Right lobe of liver (tissue), 6 donors: ENCODE measurements at places on chromosomes 16 and 17. TPM values are rescaled to one million over a fixed set of nuclear protein-coding genes. Genes with fewer than 3 reads are reported as not detected.

- DNase-seq: peak; percentile 72
Measured at GRCh38 chr17:30449480-30449879, 27.7 kb upstream of the GOSR1 start.

DNA sequence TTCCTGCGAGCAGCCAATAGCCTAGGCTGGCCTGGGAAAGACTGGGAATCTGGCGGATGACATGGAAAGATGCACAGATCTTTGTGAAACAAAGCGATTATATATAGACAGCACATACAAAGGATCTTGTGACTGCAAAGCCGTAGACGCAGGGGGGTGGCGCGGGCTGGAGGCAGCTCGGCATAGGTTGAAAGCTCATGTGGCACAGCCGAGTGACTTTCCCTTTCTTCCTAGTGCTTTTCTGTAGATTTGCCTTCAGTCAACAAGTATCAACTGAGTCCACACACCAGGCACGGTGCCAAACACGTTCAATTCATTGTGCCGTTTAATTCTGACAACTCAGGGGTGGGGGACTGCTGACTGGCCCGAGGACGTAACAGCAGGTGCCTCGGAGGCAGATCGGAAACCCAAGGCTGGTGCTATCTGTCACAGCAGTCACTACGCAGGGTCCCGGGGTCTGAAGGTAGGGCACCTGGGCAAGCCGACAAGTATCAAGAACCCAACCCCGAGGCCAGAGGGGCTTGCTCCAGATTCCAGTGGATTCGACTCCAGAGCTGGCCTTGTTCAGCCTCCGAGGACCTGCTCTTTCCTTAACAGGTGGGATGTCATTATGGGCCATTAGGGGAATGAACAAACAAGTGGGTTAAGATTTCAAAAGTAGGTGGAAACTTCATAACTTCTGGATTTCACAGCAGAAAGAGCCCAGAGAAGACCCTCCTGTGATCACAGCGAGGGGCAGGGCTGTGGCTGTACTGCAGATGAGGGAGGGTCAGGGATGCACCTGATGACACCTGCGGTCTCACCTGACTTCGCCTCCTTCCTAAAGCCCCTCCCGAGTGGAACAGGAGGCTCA, 5.9 kb downstream of the PAM16 start:
- DNase-seq: no peak

DNA sequence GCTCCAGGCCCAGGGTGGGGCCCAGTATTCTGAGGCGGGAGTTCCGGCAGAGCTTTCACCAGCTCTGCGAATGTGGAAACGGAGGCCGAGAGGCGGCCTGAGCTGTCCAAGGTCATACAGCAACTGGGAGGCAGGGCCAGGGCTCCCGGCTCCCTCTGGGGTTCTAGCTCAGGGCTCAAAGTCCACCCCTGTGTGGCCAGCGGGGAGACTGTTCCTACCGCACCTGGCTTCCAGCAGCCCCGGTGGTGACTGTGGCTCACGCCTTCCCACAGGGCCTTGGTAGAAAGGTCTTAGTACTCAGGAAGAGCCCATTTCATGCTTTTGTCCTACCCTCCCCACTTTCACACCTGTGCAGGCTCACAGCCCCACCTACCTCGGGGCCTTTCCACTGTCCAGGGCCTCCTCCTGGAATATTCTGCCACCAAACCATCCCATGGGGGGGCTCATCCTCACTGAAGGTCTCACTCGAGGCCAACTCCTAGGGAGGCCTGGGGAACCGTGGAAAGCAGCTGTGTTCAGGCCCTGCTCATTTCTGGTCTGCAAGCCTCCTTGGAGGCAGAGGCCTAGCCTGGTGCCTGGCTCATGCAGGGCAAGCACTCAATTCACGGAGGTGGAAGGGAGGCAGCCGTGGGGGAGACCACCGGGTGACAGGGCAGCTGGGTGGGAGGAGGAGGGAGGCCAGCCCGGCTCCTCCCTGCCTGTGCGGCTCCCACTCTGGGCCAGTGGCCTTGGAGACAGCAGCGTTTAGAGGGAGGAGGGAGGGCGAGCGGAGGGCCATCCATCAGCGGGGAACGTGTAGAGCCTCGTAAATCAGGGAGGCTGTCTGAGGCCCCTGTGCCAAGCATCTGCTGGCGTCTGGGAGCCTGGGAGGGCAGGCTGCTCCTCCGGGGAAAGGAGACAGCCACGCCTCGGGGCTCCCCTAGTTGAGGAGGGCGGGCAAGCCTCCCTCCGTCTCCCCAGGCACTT, 12.7 kb upstream of the DOC2B start:
- no peak for DNase-seq

DNA sequence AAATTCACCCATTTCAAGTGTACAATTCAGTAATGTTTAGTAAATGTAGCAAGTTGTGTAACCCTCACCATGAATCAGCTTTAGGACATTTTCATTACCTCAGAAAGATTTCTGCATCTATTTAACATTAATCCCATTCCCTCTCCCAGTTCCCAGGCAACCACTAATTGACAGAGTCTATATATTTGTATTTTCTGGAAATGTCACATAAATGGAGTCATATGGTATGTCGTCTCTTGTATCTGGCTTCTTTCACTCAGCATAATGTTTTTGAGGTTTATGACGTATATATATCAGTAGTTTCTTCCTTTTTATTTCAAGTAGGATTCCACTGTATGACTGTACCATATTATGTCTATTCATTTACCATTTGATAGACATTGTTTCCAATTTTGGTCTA, 199.8 kb downstream of the CYB561 start:
- no peak for DNase-seq

DNA sequence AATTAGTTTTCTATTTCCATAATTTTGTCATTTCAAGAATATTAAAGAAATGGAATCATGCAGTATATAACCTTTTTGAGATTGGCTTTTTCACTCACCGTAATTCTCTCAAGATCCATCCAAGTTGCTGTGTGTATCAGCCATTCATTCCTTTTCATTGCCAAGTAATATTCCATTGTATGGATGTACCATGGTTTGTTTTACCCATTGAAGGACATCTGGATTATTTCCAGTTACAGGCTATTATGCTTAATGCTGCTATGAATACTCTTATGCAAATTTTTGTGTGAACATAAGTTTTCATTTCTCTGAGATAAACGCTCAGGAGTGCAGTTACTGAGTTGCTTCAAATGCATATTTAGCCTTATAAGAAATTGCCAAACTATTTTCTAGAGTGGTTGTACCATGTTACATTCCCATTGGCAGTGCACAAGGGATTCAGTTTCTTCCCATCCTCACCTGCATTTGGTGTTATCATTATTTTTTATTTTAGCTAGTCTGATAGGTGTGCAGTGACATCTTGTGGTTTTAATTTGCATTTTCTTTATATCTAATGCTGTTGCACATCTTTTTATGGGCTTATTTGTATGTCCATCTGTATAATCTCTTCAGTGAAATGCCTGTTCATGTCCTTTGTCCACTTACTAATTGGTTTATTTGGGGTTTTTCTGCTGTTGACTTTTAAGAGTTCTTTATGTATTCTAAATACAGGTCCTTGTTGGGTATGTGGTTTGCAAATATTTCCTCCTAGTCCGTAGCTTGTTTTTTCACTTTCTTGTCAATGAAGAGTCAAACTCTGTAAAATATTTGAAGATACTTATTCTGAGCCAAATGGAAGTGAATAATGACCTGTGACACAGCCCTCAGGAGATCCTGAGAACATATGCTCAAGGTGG, 32.7 kb downstream of the BMERB1 start:
- no peak for DNase-seq

DNA sequence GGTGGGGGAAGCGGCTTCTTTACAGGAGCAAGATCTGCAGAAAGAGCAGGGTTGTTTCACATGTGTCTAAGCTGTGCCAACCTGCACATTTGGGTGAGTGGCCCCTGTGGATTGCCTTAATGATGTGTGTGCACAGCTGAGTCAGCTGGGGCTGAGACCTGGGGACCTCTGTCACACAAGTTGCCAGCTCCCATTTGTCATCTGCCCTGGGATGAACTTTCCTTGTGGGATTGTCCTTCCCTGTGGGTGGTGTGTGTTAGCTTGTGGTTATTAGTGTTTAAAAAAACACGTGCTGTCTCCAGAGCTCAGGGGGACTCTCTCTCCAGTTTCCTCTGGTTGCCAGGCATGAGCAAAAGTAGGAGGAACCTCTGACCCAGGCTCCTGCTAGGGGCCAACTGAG, 400.5 kb upstream of the CCL2 start:
- no peak for DNase-seq

DNA sequence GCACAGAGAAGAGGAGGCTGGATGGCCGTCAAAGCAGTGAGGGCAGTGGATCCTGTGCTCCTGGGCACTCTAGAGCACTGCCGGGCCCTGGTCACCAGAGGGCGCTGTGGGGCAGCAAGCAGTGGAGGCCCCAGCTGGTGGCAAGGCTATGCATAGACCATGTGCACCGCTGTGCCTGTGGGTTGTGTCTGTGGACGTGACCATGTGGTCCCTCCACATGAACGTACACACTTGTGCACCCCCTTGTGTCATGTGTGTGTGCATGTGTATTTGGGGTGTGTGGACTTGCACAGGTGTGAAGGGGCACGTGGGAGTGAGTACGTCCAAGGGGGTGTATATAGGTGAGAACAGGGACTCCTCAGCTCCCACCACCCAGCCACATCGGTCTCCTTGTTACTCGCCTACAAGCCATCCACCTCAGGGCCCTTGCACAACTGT, 4.4 kb upstream of the MAP2K3 start:
- DNase-seq: peak; percentile 92

DNA sequence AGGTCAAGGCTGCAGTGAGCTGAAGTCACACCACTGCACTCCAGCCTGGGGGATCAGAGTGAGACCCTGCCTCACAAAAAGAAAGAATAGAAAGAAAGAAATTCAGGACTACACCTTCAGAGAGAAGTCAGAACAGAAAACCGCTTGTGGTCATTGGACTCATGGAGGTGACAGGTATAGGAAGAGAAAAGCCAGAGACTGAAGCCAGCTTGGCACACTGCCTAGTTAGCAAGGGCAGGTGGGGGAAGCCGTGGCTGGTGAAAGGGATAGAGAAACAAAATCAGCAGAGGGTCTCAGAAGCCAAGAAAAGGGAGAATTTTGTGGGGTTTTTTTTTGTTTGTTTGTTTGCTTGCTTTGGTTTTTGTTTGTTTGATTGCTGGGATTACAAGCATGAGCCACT, 32.9 kb upstream of the SKAP1 start:
- DNase-seq: no peak

DNA sequence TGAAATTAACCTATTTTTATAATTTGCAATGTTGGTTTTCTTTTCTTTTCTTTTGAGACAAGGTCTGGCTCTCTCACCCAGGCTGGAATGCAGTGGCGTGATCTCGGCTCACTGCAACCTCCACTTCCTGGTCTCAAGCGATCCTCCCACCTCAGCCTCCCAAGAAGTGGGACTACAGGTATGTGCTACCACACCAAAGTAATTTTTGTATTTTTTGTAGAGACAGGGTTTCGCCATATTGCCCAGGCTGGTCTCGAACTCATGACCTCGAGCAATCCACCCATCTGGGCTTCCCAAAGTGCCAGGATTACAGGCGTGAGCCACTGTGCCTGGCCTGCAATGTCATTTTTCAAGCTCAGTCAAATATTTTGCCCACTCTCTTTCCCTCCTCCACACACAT, 36.0 kb downstream of the MYH11 start:
- DNase-seq: no peak

DNA sequence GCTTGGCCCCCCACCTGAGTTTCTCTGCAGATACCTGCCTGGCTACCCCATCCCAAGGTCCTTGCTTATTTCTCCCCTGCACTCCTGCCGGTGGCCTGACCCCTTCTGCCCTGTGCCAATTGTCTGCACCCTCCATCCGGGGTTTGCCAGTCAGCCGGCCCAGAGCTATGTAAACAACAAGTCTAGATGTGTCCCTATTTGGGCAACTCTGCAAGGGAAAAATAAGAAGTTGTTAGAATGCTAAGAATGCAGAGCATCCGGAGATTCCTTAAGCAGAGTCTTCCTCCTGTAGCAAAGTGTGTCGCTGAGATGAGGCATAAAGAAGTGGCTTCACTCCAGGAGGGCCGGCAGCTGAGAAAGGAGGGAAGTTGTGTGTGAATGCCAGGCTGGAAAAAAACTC, 46.6 kb downstream of the RGS9 start:
- DNase-seq: no peak

Gene CTRB1
- not detected for total RNA-seq

Gene RASL10B
- 1.3 TPM for total RNA-seq

Gene MRPL45
- total RNA-seq: 18.1 TPM
